ENCODE measurements at places on chromosomes 11 and 22.

DNA sequence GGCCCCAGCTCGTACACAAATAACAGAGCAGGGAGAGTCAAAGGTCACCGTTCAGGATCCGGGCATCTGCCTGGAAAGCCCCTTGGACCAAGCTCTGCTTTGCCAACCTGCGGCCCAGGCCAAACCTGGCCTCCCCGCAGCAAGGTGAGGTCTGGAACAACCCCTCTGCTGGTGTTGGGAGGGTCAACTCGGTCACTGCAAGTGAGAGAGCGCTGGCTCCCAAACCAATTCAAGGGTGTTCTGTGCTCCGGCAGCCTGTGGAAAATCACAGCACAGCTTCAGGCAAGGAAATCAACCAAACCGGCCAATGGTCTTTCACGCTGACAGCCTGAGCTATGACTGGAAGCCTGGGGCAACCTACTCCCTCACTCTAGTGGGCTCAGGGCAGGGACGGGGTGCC is 63.4 kb downstream of the MYH9 start:
- no peak for DNase-seq

GRCh38 chr11:64036087-64037026 is 626 bp downstream of the FLRT1 start:
- peak; percentile 60 for DNase-seq

- DNase-seq: no peak
Measured at GRCh38 chr11:113873236-113873626, 2.1 kb downstream of the USP28 start.

DNA sequence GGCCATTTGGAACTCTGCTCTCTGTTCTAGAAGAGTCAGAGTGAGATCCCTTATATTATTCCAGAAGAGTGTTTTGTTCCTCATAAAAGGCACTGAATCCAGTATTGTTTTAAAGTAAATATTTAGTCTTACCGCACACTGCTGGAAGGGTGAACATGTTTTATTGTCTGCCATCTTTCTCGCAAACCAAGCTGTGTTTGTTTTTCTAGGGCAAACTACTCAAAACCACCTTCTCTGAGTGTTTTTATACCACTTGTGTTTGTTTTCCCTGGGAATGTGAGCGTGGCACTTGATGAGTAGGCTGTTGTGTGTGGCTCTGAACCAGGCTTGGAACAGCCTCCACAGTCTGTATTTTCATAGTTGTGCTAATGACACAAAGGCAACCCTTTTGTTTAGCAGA is 89.8 kb downstream of the DBX1 start:
- no peak for DNase-seq
